Astrocyte of the spinal cord (primary cell): ENCODE measurements at places on chromosomes 13 and 19.

DNA sequence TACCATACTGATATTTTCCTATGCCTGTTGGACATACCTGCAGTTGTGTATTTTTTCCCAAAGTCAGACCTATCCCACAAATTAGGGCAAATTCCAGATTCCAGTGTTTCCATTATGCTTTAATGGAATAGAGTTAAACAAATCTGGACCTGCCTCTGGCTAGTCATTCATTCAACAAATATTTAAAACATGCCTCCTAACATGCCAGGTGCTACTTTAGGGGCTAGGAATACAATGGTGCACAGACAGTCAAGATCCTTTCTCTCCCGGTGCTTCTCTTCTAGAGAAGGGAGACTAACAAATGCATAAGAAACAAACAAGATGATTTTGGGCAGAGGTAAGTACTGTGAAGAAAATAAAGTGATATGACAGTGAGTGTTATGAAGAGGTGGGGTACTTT is 7.5 kb upstream of the WDFY2 start:
- DNase-seq: no peak

GRCh38 chr19:45280471-45280961 is 29.4 kb downstream of the MARK4 start:
- no peak for DNase-seq

- DNase-seq: no peak
Measured at GRCh38 chr13:42116225-42116624, 67.8 kb downstream of the DGKH start.

DNA sequence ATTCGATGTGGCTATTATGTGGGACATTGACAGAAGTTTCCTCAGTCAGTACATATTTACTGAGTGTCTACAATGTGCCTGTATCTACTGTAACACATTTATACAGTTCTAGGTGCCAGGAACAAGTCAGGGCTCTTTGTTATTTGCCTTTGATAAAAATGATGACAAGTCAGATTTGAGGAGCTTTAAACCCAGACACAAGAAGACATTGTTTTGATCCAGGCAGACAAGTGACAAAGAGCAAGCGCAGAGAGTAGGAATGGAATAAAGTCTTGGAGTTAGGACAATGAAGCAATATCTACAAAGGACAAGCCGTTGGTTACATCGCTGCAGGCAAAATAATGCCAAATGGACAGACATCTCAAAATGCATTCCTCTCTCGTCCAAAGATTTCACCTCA is 70.1 kb downstream of the ITGBL1 start:
- no peak for DNase-seq

DNA sequence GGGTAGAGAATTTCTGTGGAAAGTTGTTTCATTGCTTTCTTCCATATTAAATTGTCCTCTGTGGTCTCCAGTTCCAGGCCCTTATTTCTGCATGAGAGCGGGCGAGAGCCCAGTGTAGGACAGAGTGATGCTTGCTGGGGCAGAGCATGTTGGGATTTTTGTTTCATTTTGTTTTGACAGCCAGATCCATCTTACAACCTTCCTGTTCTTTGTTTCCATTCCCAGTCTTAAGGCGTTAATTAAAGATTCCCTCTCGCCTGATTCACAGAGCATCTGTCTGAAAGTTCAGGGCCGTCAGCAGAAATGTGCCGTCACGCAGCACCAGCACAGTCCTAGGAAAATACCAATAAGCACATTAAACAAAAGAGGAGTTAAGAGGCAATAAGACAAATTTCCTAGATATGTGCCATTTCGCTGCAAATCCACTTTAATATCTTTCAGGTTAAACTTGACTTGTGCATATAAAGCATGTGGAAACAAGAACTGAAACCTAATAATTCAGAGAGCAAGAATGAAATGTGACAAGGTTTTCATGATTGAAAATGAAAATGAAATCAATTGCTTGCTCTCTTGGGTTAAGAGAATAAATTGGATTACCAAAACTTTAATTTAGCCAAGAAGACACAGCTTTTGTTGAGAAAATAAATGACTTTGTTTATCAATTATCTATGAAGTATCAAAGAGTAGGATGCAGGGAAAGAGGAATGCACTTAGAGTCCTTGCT is 210.7 kb upstream of the SLC10A2 start:
- no peak for DNase-seq

DNA sequence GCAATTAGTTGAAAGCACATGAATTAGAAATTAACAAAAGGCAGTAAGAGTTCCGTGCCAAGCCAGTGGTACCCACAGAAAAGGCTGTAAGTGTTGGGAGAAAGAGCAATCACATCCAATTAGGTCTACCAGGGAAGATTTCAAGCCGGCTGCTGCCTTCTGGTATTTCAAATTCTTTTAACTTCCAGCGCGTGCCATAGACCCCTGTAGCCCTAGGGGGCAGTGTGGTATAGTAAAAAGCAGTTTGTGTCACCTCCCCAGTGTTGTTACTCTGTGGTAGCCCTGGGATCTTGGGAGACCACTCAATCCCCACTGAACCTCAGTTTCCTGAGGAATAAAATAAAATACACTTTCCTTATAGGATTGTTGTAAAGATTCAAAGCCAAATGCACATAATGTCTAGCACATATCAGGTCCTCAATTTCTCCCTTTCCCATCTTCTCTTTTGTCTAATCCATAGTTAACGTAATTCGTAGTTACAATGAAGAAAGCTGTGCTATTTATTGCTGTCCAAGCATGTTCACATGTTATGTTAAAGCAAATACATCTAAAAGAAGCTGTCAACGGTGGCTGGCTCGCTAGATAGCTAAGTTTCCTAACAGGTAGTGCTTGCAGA is 230.2 kb downstream of the TDRD3 start:
- peak; percentile 43 for DNase-seq

DNA sequence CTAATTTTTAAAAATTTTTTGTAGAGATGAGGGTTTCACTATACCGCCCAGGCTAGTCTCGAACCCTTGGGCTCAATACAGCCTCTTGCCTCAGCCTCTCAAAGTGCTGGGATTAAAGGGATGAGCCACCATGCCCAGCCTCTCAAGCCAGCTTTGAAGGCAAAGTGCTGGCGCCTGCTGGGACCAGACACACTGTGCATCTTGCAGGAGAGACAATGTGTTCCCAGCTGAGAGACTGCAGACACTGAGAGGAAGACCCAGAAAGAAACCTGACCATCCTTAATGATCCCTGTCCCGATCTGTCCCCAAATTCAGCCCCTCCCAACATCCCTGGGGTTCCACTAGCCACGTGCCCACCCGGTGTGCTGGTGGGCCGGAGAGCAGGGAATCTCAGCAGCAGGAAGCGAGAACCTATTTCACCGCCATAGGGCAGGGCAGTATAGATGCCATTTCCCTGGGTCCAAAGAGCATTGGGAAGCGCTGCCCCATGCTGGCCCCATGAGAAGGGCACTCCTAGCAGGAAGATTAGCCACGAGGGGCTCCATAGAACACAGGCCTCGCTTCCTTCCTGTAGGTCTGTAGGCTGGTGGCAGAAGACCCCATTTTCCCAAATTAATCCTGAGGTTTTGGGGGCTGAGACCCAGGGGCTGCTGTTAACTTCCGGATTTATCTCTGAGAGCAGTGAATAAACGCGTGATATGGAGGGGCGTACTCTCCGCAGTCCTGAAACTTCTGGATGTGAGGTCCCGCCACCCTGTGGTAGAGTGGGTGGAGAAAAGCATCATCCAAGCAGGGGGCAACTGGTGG is 968 bp downstream of the RAVER1 start:
- no peak for DNase-seq

- DNase-seq: no peak
Measured at GRCh38 chr13:51914137-51914493, 52.3 kb downstream of the CCDC70 start.

- DNase-seq: no peak
Measured at GRCh38 chr13:110565296-110565695, 3.8 kb upstream of the RAB20 start.

DNA sequence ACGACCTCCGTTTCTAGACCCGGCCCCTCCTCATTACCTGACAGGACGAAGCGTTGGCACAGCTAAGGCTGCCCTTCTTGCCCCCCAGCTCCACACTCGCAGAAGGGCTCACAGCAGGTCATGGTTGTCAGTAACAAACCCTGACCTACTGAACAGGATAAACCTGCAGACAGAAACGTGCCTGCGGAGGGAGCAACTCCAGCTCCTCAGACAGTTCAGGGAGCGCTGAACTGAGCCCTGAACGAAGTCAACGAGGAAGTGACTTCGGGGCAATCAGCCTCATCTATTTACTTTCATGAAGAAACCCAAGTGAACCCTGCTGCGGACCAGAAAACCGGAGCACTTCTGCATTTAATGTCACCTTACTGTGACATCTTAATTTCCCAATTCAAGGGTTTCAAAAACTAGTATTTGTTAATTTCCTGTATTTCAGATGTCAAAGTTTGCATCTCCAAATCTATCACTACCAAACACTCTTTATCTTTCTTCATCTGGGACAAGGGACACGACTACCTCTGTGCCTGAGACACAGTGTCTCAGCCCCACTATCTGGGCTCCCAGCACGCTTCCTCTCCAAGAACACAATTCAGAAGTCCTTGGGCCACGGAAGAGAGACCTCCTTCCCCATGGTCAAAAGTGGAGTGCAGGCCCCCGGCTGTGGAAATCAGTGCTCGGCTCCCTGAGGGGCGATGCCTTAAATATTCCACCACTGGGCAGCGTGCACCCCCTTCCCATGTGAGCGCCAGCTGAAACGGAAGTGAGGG is 40.2 kb downstream of the CARS2 start:
- DNase-seq: no peak

DNA sequence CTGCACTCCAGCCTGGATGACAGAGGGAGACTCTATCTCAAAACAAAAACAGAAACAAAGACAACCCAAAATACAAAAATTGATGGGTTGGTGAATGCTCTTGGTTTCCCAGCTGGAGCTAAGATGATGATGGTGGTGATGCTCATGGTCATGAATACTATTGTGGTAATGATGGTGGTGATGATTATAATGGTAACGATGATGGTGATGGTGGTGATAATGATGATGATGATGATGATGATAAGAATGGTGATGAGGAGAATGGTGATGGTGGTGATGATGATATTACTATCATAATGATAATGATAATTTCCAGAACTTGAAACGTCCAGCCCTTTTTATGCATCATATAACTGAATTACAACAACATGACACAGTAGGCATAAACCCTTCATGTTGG is 40.1 kb downstream of the VAV1 start:
- DNase-seq: no peak

GRCh38 chr19:54282686-54283470 is 2.0 kb upstream of the LILRB2 start:
- DNase-seq: no peak

DNA sequence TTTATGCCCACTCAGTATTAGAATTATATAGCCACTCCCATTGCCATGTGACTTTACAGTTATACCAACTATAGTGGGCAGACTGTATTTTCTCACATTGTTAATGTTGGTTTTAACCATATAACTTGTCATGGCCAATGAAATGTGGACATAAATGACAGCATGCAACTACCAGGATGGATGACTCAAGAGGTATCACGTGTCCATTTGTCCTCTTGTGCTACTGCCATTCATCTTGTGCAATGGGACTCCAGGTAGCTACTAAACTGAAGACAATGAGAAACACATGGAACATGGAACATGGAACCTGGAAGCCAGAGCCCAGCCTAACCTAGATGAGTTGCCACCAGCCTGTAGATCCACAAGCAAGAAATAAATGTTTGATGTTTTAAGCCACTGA is 242.7 kb upstream of the IPO5 start:
- DNase-seq: no peak

- no peak for DNase-seq
Measured at GRCh38 chr13:110690516-110690915, 15.4 kb downstream of the CARS2 start.

DNA sequence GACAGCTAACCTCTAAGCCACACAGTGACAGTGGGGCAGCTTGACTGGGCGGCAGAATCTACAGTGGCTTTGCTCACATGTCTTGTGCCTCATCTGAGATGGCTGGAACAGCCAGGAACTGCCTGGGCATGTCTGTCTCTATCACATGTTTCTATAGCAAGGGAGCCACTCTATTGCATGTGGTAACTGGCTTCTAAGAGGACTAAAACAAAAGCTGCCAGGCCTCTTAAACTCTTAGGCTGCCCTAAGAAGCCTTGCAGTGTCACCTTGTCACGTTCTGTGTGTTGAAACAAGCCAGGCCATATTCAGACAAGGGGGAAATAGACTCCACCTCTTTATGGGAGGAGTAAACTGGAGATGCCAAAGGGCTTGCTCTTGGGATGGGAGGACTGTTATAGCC is 122.9 kb upstream of the MAB21L1 start:
- DNase-seq: no peak

GRCh38 chr19:11783767-11784166 is 14.6 kb upstream of the ZNF491 start:
- no peak for DNase-seq

GRCh38 chr13:93249364-93250306 is 23.0 kb downstream of the GPC6 start:
- peak; percentile 94 for DNase-seq

GRCh38 chr13:40618581-40619478 is 47.6 kb downstream of the FOXO1 start:
- DNase-seq: no peak

DNA sequence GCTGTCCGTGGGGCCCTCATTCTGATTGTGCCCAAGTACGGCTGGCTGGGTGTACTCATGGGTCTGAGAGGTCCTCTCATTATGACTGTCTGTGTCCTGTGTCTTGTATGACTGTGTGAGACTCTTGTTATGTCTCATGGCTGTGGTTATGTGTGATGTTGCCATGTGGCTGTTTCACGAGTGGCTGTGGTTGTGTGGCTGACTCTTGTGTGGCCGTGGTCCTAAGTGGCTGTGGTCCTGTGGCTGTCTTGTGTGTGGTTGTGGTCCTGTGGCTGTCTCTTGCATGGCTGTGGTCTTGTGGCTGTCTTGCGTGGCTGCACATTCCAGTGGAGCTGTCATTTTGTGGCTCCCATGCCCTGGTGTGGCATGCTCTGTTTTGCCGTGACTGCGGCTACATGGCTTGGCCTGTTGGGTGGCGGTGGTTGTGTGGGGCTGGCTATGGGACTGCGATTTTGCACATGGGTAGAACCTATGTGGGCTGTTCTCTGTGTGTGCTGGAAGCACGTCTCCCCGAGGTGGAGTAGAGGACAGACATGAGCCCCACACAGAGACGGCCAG is 2.5 kb downstream of the LYL1 start:
- DNase-seq: no peak

DNA sequence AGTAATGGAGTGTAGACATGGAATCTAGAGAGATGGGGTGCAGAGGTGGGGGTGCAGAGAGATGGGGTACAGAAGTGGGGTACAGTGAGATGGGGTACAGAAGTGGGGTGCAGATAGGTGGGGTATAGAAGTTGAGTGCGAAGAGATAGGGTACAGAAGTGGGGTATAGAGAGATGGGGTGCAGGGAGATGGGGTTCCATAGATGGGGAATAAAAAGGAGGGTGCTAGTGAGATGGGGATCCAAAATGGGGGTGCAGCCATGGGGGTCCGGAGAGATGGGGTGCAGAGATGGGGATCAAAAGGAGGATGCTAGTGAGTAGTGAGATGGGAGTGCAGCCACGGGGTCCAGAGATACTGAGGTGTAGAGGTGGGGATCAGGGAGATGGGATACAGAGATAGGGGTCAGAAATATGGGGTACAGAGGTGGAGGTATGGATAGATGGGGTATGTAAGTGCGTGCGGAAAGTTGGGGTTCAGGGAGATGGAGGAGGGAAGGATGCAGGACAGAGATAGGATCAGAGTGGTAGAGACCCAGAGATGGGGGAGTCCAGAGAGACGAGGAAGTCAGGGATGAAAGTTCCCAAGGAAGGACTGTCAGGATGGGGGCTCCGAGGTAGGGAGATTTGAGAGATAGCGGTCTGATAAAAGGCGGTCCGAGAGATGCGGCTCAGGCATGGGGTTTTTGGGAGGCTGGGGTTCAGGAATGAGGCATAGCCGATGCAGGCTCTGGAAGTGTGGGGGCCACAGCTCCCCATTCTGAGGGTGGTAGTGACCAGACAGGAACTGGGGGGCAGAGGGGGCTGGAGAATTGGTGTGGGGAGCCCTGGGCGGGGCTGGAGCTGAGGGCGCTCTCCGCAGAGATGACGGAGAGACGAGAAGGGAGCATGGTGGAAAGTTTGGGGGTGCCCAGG is 3.4 kb downstream of the PALM3 start:
- DNase-seq: no peak
